NCI-H226 (cell line): ENCODE measurements at places on chromosomes 12 and 14.

- no peak for DNase-seq
These were observed 16.3 kb upstream of the HIF1A start for GRCh38 chr14:61678975-61679374.

DNA sequence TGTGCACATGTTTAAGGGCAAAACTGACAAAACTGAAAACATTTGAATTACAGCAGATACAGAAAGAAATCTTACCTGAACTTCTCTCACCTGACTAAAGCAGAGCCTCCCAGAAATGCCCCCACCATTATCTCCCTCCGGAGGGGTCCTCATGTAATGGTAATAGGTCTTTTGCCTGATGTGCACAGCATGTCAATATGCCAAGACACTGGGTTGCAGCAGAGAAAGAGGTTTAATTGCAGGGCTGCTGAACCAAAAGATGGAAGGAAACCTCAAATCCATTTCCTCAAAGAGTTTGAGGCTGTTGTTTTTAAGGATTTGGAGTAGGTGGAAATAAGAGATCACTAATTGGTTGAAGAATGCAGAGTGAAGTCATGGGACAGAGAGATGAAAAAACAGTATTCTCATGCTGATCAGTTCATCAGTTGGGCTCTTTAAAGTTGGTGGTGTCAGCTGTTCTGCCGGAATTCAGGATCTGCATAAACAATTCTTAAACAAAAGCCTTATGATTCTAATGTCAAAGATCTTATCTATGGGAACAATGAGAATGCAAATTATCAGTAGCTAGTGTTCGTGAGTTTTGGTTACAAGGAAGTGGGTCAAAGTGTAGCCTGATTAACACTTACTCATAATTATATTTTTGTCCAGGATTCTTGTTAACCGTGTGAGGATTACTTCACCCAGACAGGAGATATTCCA, 18.2 kb downstream of the ANG start:
- DNase-seq, result no peak

GRCh38 chr14:67817750-67818438, 1.5 kb upstream of the ZFYVE26 start:
- DNase-seq, result no peak

DNA sequence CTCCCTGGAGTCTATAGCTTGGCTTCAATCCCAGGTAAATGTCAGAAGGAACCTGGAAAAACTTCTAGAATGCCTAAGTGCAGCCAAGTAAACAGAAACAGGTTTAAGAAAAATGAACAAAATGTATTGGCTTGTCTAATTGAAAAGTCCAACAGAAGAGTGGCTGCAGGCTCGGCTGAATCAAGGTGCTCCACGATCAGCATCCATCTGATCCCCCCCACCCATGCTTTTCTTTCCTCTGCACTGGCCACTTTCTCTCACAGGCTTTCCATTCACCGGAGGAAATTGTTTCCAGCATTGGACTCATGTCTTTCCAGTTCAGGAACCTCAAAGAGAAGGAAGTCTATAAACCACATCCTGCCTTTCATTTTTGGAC, 42.0 kb upstream of the C14orf180 start:
- no peak for DNase-seq

DNA sequence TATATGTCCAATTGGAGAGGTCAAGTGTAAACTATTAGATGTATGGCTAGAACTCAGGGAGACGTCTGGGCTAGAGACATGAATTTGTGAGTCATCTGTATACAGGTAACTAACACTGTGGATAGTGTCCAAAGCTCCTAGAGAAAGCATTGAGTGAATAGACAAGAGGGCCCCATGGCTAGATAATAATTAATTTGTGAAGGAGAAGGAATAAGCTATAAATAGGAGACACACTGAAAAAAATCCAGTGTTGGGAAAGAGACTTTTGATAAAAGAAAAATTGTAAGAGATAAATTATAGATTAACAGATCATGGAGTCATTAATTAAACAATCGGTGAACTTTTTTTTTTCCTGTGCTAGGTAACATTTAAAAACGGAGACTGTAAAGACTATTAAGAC, 326.6 kb upstream of the PRICKLE1 start:
- DNase-seq, result no peak

DNA sequence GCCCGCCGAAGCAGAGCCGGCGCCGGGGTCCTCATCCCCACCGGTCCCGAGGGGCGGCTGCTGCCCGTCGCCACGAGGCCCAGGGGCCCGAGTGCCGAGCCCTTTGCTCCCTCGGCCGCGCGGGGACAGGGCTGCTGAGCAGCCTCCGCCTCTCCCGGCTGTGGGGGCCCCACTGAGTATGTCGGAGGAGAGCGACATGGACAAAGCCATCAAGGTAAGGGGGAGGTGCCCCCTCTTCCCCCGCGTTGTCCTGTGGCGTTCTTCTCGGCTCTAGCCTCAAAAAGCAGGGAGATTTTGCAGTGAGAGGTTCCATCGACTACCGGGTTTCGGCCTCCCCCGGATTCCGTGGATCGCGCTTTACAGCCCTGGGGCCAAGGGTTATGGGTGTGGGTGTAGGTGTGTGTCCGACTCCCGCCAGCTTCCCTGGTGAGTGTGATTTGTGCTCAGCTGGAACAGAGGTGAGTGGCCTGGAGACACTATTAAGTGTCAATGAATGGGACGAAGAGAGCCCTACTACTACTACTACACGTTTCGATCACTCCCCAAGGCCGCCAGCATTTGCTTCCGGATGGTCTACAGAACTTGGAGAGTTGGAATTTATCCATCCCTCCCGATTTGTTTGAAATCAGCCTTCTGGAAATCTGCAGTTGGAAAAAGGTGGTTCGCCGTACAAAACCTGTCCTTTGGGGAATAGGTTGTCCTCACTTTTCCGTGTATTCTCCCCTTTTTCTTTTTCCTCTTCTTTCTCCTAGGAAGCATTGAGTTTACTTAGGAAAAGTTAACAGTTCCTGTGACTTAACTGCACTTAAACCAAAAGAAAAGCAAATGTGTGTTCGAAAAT, 748 bp downstream of the MAPKAPK5 start:
- no peak for DNase-seq

GRCh38 chr12:64992116-64992515, 129.0 kb downstream of the WIF1 start:
- DNase-seq, result no peak
